ENCODE measurements at places on chromosomes 11 and 22. TPM values are rescaled to one million over a fixed set of nuclear protein-coding genes. Genes with fewer than 3 reads are reported as not detected.

The CLDN5 gene
- not detected for total RNA-seq

The APOL5 gene
- not detected for total RNA-seq

The APOA5 gene
- not detected for total RNA-seq

The C11orf91 gene
- total RNA-seq: 1.5 TPM

The MS4A6A gene
- total RNA-seq: not detected

The INTS4 gene
- 21.5 TPM for total RNA-seq

The IL17REL gene
- total RNA-seq: 0.05 TPM

The CARNS1 gene
- 0.16 TPM for total RNA-seq

The KIF18A gene
- 13.0 TPM for total RNA-seq

The RIMBP3C gene
- 0.28 TPM for total RNA-seq

The H19 gene
- total RNA-seq: 10.4 TPM

The CD248 gene
- total RNA-seq: not detected

The PKP3 gene
- 31.8 TPM for total RNA-seq

The EPS8L2 gene
- total RNA-seq: 63.5 TPM

The TMEM135 gene
- total RNA-seq: 18.5 TPM

The OR56B4 gene
- total RNA-seq: not detected

The P4HA3 gene
- 47.6 TPM for total RNA-seq

The SPON1 gene
- not detected for total RNA-seq

The UPK2 gene
- total RNA-seq: 0.86 TPM

The ACTN3 gene
- 0.06 TPM for total RNA-seq

The MS4A1 gene
- not detected for total RNA-seq

The FAM227A gene
- 0.68 TPM for total RNA-seq

The LIF gene
- total RNA-seq: 34.2 TPM

The MYOD1 gene
- total RNA-seq: 0.06 TPM

The ZDHHC8 gene
- 38.4 TPM for total RNA-seq

The THRSP gene
- not detected for total RNA-seq

The P2RY6 gene
- total RNA-seq: 2.8 TPM

The OR8G1 gene
- not detected for total RNA-seq

The ASCL2 gene
- total RNA-seq: not detected

The GRIK4 gene
- total RNA-seq: 0.04 TPM

The KCNJ1 gene
- total RNA-seq: not detected

The SPDYC gene
- not detected for total RNA-seq

The ATM gene
- 9.0 TPM for total RNA-seq

The SYNGR1 gene
- 11.9 TPM for total RNA-seq

The SLC43A1 gene
- 2.7 TPM for total RNA-seq

The NADSYN1 gene
- total RNA-seq: 43.9 TPM

The ZNF214 gene
- 0.86 TPM for total RNA-seq

The KRTAP5-1 gene
- total RNA-seq: not detected

The EFCAB6 gene
- 0.39 TPM for total RNA-seq

The LRRC74B gene
- not detected for total RNA-seq

The DDTL gene
- 2.3 TPM for total RNA-seq

The EIF3D gene
- total RNA-seq: 157 TPM

The ART5 gene
- total RNA-seq: 0.27 TPM

The SYTL2 gene
- total RNA-seq: 12.5 TPM

The OR4C13 gene
- total RNA-seq: not detected

The GNAZ gene
- total RNA-seq: 2.2 TPM

The CASP5 gene
- not detected for total RNA-seq

The SLC29A2 gene
- 8.7 TPM for total RNA-seq

The OR5B3 gene
- not detected for total RNA-seq

The PHF21A gene
- total RNA-seq: 8.3 TPM

The SF3A1 gene
- 87.7 TPM for total RNA-seq

The TEX54 gene
- not detected for total RNA-seq

The BAIAP2L2 gene
- total RNA-seq: 8.3 TPM

The ADM2 gene
- 0.60 TPM for total RNA-seq
